Metanephros (tissue), 2 donors: ENCODE measurements at places on chromosomes 5 and 9. TPM values are rescaled to one million over a fixed set of nuclear protein-coding genes. Genes with fewer than 3 reads are reported as not detected.

The HTR1A gene
- total RNA-seq: 0.23 TPM

The PCDHGA2 gene
- total RNA-seq: 10.2 TPM

The LCP2 gene
- 11.1 TPM for total RNA-seq

The CTSV gene
- total RNA-seq: 4.4 TPM

The GARIN3 gene
- not detected for total RNA-seq

The GMCL2 gene
- total RNA-seq: not detected

The ANKRD55 gene
- total RNA-seq: 0.76 TPM

The SOWAHA gene
- 6.9 TPM for total RNA-seq

The PTGR1 gene
- total RNA-seq: 152 TPM

The ESM1 gene
- 17.0 TPM for total RNA-seq

The BAAT gene
- 0.06 TPM for total RNA-seq

The F2R gene
- total RNA-seq: 50.2 TPM

The ARSI gene
- 5.3 TPM for total RNA-seq

The IFNA13 gene
- total RNA-seq: not detected

The SLC6A19 gene
- 33.0 TPM for total RNA-seq

The NSG2 gene
- 0.76 TPM for total RNA-seq

The SAXO1 gene
- 0.93 TPM for total RNA-seq

The PCDHB10 gene
- 6.2 TPM for total RNA-seq

The ABLIM3 gene
- 5.7 TPM for total RNA-seq

The IL3 gene
- total RNA-seq: not detected

The FOXD4L6 gene
- total RNA-seq: not detected

The TAF11L5 gene
- not detected for total RNA-seq
